ENCODE measurements at places on chromosomes 13 and 19.

DNA sequence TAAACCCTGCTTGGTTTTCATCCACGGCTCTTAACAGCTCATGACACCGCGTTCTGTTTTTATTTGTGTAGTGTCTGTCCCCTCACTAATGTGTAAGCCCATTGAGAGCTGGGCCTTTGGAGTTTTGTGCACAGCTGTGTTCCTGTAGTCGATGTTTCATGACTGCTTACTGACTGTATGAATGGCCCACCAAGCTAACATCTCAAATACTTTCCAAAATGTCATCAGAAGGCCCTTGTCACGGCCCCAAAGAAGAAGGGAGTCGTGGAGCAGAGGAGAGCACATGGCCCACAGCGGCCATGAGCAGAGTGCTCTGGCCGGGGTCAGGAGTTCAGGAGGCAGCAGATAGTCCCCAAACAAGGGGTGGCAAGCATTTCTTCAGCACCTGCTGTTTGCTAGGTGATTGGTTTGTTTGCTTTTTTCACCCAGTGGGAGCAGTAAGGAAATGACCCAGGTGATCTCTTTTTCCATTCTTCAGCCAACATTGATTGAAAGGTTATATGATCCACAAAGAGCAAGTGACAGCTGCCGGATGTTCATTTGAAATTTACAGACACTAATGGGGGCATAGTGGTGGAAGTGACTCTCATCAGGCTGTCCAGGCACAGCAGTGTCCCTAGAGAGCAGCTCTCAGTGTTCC lies 315.2 kb downstream of the ATP8A2 start:
- DNase-seq, result no peak

- peak; percentile 93 for DNase-seq
Measured at GRCh38 chr13:27194895-27195764, 23.5 kb upstream of the USP12 start.

GRCh38 chr19:39846678-39847486 lies 703 bp upstream of the FBL start:
- no peak for DNase-seq

DNA sequence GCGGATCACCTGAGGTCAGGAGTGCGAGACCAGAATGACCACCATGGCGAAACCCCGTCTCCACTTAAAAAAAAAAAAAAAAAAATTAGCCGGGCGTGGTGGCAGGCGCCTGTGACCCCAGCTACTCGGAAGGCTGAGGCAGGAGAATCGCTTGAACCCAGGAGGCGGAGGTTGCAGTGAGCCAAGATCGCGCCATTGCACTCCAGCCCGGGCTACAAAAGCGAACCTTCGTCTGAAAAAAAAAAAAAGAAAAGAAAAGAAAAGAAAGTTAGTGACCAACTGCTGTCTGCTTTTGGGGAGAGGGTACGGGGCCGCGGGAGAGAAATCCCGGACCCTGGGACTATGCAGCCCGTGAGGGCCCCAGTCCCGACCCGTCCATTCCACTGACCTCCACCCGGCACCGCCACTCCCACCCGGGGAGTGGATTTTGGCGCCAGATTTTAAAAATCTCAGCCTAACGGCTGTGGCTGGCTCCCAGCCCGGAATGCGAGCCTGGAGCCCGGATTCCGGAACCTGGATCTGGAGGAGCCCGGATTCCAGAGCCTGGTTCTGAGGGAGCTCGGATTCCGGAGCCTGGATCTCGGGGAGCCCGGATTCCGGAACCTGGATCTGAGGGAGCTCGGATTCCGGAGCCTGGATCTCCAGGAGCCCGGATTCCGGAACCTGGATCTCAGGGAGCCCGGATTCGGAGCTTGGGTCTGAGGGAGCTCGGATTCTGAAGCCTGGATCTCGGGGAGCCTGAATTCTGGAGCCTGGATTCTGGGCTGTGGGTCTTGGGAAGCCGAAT lies 6.1 kb upstream of the LMNB2 start:
- DNase-seq, result peak; percentile 90

- no peak for DNase-seq
Measured at GRCh38 chr13:73891805-73892204, 242.4 kb downstream of the KLF12 start.

DNA sequence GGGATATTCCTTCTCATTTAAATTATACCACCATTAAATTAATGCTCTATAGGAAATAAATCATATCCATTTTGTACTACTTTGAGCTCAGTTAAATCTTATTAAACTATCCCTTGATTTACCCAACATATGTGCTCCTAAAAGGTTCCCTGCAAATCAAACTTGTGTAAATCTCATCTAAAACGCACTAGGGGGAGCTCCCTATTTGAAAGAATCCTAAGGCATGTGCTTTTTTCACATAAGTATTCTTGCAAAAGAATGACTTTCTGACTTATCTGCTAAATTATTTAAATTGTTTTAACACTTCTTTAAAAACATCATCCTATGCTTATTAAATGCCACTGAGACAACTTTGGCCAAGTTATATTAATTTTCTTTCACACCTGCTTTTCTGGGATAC lies 7.9 kb downstream of the INTS6 start:
- no peak for DNase-seq

GRCh38 chr13:64740493-64740892 lies 2489.6 kb downstream of the PCDH9 start:
- no peak for DNase-seq

DNA sequence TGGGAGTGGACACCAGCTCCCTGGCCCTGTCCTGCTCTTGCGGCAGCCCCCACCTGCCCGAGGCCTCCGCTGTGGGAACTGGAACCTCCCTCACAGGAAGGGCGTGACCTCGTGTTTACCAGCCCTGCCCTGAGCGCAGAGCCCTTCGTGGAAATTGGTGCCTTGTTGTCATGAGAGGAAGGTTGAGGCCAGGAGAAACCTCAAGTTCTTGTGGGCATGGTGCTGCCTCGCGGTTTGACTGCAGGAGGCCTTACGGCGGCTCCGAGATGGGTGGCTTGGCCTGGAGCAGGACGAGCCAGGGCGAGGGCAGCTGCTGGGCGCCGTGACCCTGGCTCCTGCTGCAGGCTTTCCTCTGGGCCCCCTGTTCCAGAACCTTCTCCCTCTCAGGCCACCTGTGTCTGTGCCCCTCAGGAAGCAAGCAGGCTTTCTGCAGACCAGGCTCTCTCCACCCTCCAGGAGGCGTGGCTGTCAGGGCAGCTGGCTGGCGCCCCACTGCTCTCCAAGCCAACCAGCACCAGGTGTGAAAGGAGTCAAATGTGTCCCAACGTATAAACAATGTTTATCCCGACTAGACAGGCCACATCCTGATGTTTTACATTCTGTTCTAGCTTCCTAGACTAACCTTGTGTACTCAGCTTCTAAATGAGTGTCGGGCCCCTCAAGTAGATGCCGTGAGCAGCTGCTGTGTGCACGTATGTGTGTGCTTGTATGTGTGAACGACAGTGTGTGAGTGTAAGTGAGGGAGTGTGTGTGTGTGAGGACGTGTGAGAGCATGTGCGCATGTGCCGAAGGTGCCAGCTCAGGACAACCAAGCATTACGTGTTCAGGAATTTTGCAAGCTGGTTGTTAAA lies 10.4 kb upstream of the RASA3 start:
- no peak for DNase-seq

DNA sequence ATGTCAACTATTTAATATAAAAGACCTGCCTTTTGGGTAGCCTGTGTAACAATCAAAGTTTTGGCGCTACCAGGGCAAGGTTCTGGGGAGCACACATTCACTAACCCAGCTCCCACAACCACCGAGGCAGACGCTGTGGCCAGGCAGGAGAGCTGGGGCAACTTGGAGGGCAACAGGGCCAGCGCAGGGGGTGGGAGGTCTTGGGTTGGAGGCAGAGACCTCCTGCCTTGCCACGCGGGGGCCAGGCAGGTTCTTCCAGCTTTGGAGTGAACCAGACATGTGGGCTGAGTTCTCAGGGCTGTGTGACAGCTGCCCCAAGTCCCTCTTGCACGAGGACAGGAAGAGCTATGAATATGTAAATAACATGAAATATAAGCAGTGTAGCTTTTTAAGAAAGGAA lies 30.3 kb upstream of the MCF2L start:
- no peak for DNase-seq

DNA sequence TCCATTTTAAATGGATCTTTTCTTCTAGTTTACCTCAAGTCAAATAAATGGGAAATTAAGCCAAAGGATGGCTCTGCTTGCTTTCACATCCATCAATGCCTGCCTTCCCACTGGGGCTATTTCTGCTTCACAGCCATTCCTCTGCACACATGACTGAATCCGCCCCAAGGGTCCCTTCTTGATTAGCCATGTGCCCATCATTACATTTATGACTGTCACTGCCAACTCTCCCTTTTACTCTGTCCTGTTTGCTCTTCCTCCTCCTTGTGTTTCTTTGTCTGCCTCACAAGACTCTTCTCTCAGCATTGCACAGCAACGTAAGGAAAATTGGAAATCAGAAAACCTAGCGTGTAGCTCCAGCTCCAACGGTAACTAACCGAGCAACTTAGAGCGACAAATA lies 410.2 kb downstream of the TBC1D4 start:
- DNase-seq, result no peak

GRCh38 chr13:77349365-77349764 lies 22.5 kb upstream of the MYCBP2 start:
- DNase-seq, result no peak

DNA sequence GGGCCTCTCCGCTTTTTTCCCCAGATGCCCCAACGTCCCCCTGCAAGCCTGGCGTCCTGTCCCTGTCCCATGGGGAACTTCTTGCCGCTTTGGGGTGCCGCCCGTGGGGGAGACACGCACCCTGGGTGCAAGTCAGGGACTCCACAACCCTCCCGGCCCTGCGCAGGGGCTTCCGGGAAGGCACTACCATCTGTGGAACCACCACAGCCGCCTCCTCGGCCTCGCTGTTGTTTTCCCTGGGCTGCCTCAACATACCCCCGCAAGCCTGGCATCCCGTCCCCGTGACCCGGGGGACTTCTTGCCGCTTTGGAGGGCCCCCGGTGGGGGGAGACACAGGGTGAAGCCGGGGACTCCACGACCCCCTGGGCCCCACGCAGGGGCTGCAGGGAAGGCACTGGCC lies 238.4 kb downstream of the TUBA3C start:
- no peak for DNase-seq

DNA sequence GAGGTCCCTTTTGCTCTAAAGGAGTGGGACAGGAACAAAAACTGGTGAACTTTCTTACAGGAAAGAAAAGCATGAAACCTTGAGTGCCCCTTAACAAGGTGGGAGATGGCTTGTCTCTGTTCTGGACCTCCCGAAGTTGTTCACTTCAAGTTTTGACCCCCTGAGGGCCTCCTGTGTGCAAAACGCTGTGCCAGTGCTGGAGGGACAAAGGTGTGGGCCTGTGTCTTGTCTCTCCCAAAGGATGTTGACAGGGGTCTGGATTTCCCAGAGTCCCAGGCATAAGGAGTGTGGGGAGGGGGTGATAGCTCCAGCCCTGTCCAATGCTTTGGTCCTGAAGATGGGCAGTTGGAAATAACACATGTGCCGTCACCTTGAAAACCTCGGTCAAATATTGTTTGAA lies 6.5 kb downstream of the ZNF536 start:
- no peak for DNase-seq

DNA sequence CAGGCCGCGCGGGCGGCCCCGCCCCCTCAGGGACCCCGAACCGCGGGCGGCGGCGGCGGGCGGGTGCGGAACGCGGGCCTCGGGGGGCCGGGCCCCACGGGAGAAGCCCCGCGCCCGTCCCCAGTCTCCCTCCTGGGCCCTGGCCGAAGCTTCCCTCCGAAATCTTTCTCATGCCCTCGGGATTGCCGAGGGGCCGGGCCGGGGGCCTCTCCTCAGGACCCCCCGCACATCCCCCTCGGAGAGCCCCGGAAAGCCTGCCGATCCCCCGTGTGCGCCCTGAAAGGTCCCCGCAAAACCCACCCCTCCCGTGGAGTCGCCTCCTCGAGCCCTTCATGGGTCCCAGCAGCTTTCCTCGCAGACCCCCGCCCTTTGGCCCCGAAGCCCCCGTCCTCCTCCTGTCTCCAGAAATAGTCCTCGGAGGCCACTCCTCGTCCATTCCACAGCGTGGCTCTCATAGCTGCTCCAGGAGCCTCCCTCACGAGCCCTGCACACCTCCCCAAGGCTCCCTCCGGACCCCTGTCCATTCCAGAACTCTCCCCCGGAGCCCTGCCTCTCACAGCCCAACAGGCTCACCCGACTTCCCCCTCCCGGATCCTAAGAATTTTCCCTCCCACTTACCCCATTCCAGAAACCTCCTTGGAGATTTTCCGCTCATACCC lies 555 bp downstream of the SAMD4B start:
- DNase-seq, result no peak

- no peak for DNase-seq
Measured at GRCh38 chr13:74047931-74048600, 86.1 kb downstream of the KLF12 start.

DNA sequence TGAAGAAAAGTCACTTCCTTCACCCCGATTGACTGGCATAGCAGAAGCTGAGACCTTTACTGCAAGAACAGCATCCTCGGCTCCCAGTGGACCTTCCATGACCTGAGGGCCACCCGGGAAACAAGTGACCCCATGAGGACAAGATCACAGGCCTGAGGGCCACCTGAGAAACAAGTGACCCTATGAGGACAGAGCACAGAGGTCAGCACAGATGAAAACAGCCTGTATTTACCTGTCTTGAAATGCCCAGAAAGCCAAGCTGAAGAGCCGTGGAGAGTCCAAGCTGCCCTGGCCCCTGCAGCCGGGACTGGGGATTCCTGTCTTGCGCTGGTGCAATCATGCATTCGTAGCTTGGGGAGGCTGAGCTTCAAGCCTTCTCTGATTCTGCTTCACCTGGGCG lies 114.2 kb upstream of the SPACA7 start:
- no peak for DNase-seq

GRCh38 chr19:27776020-27776419 lies 1436.9 kb downstream of the UQCRFS1 start:
- no peak for DNase-seq

GRCh38 chr13:26989261-26989956 lies 182.2 kb downstream of the USP12 start:
- no peak for DNase-seq

DNA sequence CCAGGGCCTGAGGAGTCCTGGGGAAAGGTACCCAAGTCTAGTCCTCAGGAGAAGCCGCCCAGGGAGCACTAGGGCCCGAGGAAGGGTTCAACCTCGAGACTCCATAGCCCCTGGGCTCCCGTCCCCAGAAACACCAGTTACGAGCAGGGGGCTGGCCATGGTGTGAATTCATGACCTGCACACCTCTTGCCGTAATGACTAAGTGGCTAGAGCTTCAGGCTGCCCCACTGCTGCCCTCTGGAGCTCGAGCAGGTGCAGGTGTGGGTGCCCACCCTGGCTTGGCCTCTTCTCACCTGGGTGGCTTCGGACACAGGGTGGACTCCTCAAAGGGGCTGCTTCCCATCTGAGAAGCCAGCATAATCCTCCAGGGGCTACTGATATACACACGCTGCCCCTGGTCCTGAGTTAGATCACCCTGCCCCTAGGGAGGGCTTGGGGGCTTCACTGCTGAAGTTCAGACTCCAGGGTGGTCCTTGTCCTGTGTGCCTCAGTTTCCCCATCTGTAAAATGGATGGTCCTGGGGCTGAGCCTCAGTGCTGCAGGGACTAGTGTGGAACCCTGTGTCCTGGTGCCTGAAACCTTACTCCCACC lies 13.6 kb downstream of the SPC24 start:
- no peak for DNase-seq

GRCh38 chr19:47255879-47256692 lies at the start of gene CCDC9:
CCDC9 (plus strand) TSS chr19:47256525; CDS start chr19:47258401, 1,876 bp downstream.
- peak; percentile 82 for DNase-seq

GRCh38 chr19:29118389-29118788 lies 94.6 kb downstream of the UQCRFS1 start:
- DNase-seq, result no peak

GRCh38 chr13:27980280-27980998 lies 8.1 kb downstream of the URAD start:
- no peak for DNase-seq
